ENCODE measurements at places on chromosomes 12 and 14.

DNA sequence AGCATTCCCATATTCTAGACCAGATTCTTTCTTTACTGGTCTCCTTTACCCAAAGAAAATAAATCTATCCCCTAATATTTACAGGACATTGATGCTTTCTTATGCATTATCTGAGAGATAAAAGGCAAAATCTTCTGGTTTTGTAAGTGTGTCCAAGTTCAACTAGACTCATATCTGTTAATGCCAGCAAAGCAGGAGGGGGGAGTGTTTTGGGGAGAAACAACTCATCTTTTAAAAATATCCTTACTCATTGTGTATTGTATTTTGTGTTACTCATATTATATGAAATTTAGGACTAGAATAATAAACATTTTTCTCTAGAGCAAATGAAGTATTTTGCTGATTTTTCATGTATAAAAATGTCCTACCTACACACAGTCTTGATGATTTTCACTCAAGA, 54.8 kb downstream of the SAMD4A start:
- DNase-seq, result no peak

GRCh38 chr12:1977109-1977508, 27.1 kb downstream of the DCP1B start:
- no peak for DNase-seq

- no peak for DNase-seq
Observed at GRCh38 chr12:80769553-80770140, 52.9 kb downstream of the MYF5 start.

DNA sequence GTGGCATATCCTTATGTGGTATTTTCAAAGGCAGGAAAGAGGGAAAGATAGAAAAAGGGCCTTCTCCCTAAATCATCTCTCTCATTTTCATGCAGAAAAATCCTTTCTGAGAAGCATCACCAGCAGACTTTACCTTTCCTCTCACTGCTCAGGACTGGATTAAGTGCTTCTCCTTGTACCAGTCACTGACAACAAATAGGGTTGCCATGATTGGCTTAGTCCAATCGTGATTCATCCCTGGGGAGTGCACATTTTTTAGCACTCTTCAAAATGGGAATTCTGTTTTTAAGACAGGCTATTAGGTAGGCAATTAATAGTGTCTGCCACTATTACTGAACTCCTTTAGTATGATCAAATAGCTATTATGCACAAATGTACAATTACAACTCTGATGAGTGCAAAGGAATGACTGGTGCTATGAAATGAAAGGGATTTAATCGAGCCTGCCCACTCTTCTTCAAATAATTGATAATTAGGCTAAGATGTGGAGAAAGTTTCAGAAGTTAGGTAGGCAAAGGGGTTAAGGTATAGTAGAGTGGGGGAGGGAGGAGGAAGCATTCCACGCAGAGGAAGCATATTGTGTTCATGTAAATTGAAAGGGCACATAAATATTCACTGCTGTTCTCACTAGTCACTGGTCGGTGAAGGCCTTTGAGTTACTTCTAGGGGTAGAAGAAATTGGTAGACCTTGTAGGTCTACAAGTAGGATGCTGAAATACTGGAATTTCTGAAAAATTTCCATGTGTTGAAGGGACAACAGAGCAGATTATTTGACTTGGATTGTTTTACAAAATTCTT, 84.0 kb downstream of the MSRB3 start:
- DNase-seq, result no peak

- no peak for DNase-seq
Observed at GRCh38 chr14:59199614-59200013, 11.1 kb downstream of the DAAM1 start.

- peak; percentile 77 for DNase-seq
Observed at GRCh38 chr12:63846238-63846967, 1.9 kb downstream of the SRGAP1 start.

DNA sequence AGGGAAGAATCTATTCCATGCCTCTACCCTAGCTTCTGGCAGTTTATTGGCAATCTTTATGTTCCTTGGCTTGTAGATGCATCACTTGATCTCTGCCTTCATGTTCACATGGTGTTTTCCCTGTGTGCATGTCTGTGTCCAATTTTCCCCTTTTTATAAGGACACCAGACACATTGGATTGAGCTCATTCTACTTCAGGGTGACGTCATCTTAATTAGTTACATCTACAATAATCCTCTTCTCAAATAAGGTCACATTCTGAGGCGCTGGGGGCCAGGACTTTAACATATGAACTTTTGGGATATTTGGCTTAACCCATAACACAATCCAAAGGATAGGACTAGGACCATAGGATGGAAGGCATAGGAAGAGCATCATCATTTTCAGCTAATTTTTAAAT, 101.4 kb downstream of the KCNMB4 start:
- DNase-seq, result no peak

DNA sequence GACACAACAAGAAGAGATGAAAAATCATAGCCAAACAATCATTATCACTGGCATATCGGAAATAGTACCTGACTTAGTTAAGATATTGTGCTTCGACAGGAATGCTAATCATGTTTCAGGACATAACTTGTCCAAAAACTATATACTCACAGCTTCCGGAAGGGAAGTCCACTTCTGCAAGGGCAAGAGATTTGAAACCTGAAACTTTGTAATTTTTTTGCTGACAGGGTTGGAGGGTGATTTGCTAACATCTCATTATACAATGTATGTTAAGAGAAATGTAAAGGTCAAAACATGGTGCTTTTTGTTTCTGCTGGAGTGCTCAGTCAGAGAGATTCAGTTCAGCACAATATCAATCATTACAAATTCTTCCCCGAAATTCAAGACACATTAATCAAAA, 200.3 kb downstream of the CNTN1 start:
- no peak for DNase-seq

GRCh38 chr14:31884776-31885379, 192.2 kb upstream of the ARHGAP5 start:
- no peak for DNase-seq

GRCh38 chr12:57603815-57604453, 690 bp upstream of the DTX3 start:
- peak; percentile 75 for DNase-seq

- DNase-seq, result no peak
Observed at GRCh38 chr14:100989924-100990323, 86.4 kb upstream of the RTL1 start.

- DNase-seq, result no peak
Observed at GRCh38 chr14:32075672-32076277, 1.3 kb upstream of the ARHGAP5 start.

GRCh38 chr12:25404955-25405354, 148.1 kb downstream of the LMNTD1 start:
- DNase-seq, result no peak

GRCh38 chr14:74292061-74292460, 10.7 kb downstream of the ABCD4 start:
- DNase-seq, result no peak

GRCh38 chr12:128811806-128812205, 12.0 kb downstream of the SLC15A4 start:
- DNase-seq, result no peak

GRCh38 chr12:2640709-2641108, 154.1 kb upstream of the FKBP4 start:
- DNase-seq, result no peak

- DNase-seq, result peak; percentile 55
Observed at GRCh38 chr14:104795781-104796686, 486 bp upstream of the AKT1 start.

- no peak for DNase-seq
Observed at GRCh38 chr12:107385509-107385908, 292.2 kb upstream of the CRY1 start.

DNA sequence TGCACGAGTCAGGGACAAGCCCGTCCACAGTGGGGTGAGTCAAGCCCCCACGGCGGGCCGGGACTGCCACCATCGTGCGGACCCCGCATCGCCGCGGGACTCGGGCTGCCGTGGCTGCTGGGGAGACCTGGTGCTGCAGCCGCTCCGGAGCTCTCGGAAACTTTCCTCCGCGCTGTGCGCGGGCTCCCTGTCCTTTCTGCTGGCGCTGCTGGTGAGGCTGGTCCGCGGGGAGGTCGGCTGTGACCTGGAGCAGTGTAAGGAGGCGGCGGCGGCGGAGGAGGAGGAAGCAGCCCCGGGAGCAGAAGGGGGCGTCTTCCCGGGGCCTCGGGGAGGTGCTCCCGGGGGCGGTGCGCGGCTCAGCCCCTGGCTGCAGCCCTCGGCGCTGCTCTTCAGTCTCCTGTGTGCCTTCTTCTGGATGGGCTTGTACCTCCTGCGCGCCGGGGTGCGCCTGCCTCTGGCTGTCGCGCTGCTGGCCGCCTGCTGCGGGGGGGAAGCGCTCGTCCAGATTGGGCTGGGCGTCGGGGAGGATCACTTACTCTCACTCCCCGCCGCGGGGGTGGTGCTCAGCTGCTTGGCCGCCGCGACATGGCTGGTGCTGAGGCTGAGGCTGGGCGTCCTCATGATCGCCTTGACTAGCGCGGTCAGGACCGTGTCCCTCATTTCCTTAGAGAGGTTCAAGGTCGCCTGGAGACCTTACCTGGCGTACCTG, 1.1 kb downstream of the PDE3A start:
- peak; percentile 60 for DNase-seq

- no peak for DNase-seq
Observed at GRCh38 chr12:47807338-47807737, 12.4 kb downstream of the HDAC7 start.

GRCh38 chr14:22952418-22952817, 4.5 kb downstream of the HAUS4 start:
- no peak for DNase-seq

GRCh38 chr12:129075460-129076208, 222.4 kb downstream of the GLT1D1 start:
- no peak for DNase-seq

GRCh38 chr12:19462406-19462805, 23.1 kb downstream of the AEBP2 start:
- DNase-seq, result peak; percentile 30

DNA sequence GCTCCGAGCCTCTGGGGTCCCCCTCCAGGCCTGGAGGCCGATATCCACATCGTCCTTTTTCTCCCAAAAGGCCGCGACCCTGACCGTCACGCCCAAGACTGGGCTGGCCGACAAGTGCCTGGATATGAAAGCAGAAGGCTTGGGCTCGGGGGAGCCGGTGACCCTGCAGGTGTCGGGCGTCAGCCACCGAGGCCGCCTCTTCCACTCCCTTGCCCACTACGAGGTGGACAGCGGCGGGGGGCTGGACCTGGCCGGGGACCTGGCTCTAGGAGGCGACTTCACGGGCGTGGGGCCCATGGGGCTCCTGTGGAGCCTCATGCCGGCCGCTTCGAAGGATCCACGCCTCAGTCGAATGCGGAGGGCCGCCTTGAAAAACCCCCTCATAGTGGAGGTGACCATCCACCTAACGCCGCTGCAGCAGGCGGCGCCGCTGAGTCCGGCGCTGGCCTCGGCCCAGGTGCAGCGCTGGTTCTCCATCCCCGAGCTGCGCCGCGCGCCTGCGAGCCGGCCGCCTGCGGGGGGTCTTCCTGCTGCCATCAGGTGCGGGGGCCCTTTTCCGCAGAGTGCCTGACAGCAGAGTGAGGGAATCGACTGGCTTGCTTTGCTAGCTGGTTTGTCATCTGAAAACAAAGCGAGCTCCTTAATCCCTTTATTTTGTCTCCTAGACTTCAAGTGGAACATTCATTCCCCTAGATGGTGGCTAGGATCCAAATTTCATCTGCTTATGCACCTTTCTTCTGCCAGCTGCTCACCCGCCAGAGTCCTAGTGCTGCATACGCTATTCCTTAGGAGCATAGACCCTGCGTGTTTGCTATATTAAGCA, 10.6 kb upstream of the DNAL1 start:
- peak; percentile 62 for DNase-seq

GRCh38 chr14:95132760-95133159, 24.6 kb downstream of the DICER1 start:
- no peak for DNase-seq

- no peak for DNase-seq
Observed at GRCh38 chr12:92927436-92928281, 1.4 kb downstream of the EEA1 start.

DNA sequence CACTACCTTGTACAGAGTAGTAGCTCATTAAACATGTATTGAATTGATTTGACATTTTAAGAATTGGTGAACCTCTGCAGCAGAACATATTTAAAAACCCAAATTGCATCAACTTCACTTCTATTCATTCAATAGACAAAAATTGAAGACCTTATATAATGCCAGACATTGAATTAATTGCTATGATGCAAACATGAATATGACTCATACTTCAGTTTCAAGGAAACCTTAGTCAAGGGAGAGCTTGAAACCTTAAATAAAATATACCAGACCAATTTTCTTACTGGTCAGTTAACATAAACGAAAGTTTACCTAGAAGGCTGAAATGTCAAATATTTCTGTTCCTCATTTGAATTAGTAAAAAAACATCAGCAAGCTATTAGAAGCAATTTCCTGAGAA, 5.0 kb upstream of the MGAT4C start:
- no peak for DNase-seq

- no peak for DNase-seq
Observed at GRCh38 chr14:38391334-38391733, 135.4 kb upstream of the CLEC14A start.

GRCh38 chr14:46306267-46306666, 345.3 kb downstream of the RPL10L start:
- DNase-seq, result no peak

DNA sequence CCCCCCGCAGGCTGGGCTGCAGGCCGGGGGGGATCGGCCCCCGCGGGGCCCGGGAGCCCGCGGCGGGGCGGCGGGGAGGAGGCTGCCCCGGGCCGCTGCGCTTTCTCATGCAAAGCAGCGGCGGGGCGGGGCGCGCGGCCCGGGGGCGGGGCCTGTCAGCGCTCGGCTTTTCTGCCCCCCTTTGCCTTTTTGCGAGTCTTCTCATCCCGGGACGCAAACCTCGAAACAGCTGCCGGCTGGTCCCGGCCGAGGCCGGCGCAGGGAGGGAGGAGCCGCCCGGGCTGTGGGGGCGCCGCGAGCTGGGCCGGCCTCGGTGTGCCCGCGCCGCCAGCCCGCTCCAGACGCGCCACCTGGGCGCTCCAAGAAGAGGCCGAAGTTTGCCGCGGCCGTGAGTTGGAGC, at the start of gene FZD10:
Gene FZD10 (plus strand): TSS at position 198 of the 400 bp plus-strand sequence. CDS start 479 bp downstream, outside the sequence.
- DNase-seq, result peak; percentile 70

DNA sequence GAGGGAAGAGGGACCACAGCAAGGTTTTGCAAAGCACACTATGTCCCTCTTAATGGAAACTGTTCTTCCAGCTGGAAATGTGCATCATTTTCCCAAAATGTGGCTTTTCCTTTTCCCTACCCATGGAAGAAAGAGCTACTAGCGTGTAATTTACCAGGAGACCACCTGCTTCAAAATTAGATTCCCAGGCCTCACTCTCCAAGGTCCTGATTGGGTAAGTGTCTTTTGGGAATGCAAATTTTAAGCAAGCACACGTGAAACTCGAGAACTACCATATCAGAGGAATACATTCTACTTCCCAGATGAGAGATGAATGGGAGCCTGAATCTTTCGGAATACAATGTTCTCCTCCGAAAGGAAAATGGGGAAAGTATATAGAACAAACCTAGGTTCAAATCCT, 201.6 kb upstream of the NOS1 start:
- no peak for DNase-seq

DNA sequence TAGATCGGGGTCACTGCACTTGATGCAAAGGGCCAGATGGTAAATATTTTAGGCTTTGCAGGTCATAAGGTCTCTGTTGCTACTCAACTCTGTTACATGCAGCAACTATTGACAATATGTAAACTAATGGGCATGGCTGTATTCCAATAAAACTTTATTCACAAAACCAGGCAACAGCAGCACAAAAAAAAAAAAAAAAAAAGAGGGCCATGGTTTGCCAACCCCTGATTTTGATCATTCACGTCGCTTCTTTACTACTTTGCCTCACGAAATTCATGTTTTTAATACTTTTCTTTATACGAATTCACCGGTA, 152.9 kb downstream of the RBM19 start:
- DNase-seq, result no peak
